ENCODE measurements at places on chromosomes 12 and 14. TPM values are rescaled to one million over a fixed set of nuclear protein-coding genes. Genes with fewer than 3 reads are reported as not detected.

- no peak for DNase-seq
Measured at GRCh38 chr12:30529489-30530269, 166.0 kb downstream of the IPO8 start.

DNA sequence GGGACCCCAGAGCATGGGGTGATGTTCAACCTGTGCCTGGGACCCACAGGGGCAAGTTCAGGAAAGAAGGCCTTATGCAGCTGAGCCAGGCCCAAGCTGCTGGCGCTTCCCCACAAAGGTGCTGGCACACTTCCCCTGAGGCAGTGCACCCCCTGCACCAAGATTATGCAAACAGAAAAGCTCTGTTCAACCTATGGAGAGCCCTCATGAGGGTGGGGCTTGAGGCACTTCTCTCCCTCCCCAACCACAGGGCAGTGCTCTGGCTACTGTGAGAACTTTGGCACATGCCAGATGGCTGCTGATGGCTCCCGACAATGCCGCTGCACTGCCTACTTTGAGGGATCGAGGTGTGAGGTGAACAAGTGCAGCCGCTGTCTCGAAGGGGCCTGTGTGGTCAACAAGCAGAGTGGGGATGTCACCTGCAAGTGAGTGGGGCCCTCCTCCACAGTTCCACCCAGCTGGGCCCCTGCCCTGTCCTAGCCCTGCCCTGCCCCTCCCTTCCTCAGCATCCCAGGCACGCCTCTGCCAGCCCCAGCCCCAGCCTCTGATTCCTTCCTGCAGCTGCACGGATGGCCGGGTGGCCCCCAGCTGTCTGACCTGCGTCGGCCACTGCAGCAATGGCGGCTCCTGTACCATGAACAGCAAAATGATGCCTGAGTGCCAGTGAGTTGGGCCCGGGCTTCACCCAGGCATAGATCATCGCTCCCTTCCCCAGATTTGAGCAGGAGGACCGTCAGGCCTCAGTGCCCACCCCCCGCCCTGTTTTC lies 5.5 kb upstream of the NXPH4 start:
- no peak for DNase-seq

DNA sequence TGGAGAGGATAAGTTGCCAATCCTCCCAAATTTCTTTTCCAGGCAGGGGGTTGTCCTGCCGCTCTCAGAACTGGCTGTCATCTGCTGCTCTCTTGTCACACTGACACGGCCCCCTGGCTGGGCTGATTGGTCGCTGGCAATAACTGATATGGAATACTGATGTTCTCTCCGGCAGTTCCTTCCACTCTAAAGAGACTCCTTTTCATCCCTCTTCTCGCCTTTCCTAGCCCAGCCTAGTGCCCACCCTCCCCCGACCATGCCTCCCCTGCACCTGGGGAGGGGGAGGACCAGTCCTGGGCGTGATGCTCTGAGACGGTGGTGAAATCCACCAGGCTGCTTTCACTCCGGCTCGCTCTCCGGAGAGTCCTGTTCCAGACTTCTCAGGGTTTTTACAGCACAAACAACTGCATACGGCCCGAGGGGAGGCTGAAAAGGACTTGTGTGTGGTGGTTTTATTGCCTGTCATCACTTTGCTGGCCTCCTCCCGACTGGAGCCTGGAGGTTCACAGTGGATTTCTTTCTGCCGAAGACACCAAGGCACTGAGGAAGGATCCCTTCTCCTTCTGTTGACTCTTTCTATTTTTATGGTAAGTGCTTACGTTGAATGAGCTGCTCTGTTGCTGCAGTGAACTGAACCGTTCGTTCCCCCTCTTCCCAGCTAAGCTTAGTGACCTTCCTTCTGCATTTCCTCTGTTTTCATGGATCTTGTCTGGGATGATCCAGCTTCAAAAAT lies at the start of gene ANO4:
Gene ANO4 (plus strand): TSS at position 336 of the 733 bp plus-strand sequence. CDS start 107,010 bp downstream, outside the sequence.
- no peak for DNase-seq

Gene MYL2
- not detected for total RNA-seq

Gene SERPINA10
- not detected for total RNA-seq

Gene VIPAS39
- 17.5 TPM for total RNA-seq

All from uterus (tissue), 4 donors.